ENCODE measurements at places on chromosomes 6 and 20. TPM values are rescaled to one million over a fixed set of nuclear protein-coding genes. Genes with fewer than 3 reads are reported as not detected.

Gene EFCAB8
- not detected for total RNA-seq

Gene CCDC170
- total RNA-seq: not detected

- no peak overlapping the region for H3K4me3 ChIP-seq
- no peak overlapping the region for H3K27ac ChIP-seq
- H3K4me1 ChIP-seq: no peaks in the 10 kb centered on the region
- DNase-seq: no peak
- no peaks in the 10 kb centered on the region for H3K27me3 ChIP-seq
- no peaks in the 10 kb centered on the region for H3K36me3 ChIP-seq
These were observed 161.8 kb downstream of the DLL1 start for GRCh38 chr6:170128811-170129681.

GRCh38 chr20:62823688-62824475 is 7.0 kb downstream of the COL9A3 start:
- H3K27ac ChIP-seq: peak overlapping the region; percentile 66
- peaks cover 2% of the 10 kb centered on the region for H3K4me1 ChIP-seq
- no peaks in the 10 kb centered on the region for H3K27me3 ChIP-seq
- H3K4me3 ChIP-seq: no peak overlapping the region

- no peak for DNase-seq
- H3K4me3 ChIP-seq: no peak overlapping the region
- no peak overlapping the region for H3K27ac ChIP-seq
- no peaks in the 10 kb centered on the region for H3K4me1 ChIP-seq
- H3K27me3 ChIP-seq: no peaks in the 10 kb centered on the region
These were observed 384.5 kb upstream of the SULF2 start for GRCh38 chr20:48169650-48170225.

DNA sequence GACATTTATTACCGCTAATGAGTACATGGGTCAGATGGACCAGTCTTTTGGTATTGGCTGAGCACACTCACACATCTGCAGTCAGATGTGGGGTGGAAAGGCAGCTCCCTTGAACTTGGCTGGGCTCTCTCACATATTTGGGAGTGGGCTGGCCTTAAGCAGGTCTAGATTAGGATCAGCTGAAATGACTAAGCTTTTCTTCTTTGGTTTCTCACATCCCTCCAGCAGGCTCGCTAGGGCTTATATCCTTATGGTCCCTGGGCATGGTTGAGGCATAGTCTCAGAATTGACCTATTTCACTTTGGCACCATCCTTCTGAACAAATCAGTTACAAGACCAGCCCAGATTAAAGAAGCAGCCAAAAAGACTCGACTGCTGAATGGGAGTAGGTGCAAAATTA is 14.4 kb upstream of the PLCB1 start:
- no peaks in the 10 kb centered on the region for H3K27me3 ChIP-seq
- no peak for DNase-seq
- H3K4me1 ChIP-seq: no peaks in the 10 kb centered on the region
- H3K36me3 ChIP-seq: no peaks in the 10 kb centered on the region
- no peak overlapping the region for H3K4me3 ChIP-seq
- H3K27ac ChIP-seq: no peak overlapping the region

All from GM23338 (cell line).